Gastroesophageal sphincter (tissue), 4 donors: ENCODE measurements at places on chromosomes 1 and 21. TPM values are rescaled to one million over a fixed set of nuclear protein-coding genes. Genes with fewer than 3 reads are reported as not detected.

DNA sequence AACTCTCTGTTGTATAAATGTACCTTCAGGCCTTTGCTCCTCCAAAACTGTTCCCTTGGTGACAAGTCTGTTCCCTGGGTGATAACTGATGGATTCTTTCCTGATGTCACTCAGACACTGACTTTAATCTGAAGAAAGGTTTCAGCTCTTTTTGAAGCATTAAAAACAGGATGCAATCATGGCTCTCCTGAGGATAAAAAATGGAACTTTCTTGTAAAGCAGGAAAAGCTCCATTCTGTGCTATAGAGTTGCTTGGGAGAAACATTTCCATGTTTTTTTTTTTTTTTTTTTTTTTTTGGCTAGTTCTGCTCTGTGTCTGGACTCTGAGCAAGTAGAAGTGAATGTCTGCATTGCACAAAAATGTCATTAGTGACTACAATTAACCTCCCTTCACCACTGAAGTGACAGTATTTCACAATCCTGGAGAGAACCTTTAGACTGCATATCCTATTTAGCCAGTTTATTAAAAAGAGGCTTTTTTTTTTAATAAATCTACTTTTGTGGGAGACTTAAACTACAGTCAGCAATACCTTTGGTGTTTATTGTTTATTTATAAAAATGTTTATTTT lies 101.7 kb upstream of the PRMT6 start:
- no peaks in the 10 kb centered on the region for H3K36me3 ChIP-seq
- no peaks in the 10 kb centered on the region for H3K4me1 ChIP-seq
- no peaks in the 10 kb centered on the region for H3K27me3 ChIP-seq
- H3K27ac ChIP-seq = no peak overlapping the region

GRCh38 chr1:52551507-52552235 lies 1.2 kb downstream of the TUT4 start:
- peaks cover 10% of the 10 kb centered on the region for H3K4me1 ChIP-seq
- no peaks in the 10 kb centered on the region for H3K36me3 ChIP-seq

DNA sequence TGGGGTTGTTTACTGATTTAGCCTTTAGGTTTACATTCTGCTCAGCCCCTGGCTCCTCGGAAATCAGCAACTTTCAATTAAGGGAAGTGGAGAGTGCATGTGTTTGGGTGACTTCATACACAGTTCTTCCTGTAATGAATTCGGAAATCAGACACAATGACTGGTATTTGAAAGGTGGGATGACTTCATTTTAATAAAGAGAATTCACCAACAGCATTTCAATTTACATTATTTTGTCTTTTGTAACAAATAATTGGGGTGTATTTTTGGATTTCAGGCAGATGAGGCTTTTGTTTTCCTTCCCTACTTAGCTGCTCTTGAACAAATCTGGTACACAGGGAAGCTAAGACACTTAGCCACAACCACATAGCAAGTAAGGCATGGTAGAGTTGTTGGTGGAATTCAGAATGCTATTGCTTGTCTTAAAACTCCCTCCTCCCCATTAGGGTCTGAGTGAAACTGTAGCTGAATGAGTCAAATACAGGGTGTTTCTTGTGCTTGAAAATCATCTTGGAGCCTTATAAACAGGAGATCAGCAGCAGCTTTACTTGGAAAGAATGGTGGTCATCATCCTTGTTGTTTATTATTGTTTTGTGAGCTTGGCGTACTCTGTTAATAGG lies 917 bp downstream of the STX12 start:
- peak overlapping the region; percentile 83 for H3K27ac ChIP-seq
- peak overlapping the region; percentile 69 for H3K4me3 ChIP-seq
- H3K4me1 ChIP-seq = peaks cover 2% of the 10 kb centered on the region
- H3K27me3 ChIP-seq = no peaks in the 10 kb centered on the region
- peaks cover 23% of the 10 kb centered on the region for H3K36me3 ChIP-seq

- no peaks in the 10 kb centered on the region for H3K27me3 ChIP-seq
- H3K4me1 ChIP-seq = peaks cover 94% of the 10 kb centered on the region
- ATAC-seq = no peak
- H3K27ac ChIP-seq = peak overlapping the region; percentile 100
- H3K36me3 ChIP-seq = peaks cover 2% of the 10 kb centered on the region
Measured at GRCh38 chr1:207812778-207813511, 61.1 kb downstream of the CD46 start.

DNA sequence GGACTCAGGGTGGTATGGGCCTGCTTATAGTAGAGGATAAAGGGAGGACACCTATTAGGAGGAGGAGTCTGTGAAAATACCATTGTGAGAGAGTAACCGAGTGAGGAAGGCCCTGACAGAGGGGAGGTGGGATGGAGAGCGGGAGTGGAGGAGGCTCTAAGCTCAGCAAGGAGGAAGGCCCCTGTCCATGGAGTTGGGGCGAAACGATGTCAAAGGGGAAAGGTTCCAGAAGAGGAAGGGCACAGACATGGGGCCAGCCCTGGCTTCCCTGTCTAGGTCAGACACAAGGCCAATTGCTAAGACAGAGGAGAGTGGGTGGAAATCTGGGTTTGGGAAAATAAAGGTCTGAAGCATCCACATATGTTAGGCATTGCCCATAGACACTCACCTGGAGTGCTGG lies 44.2 kb downstream of the ELK4 start:
- H3K27me3 ChIP-seq = peaks cover 11% of the 10 kb centered on the region
- peaks cover 2% of the 10 kb centered on the region for H3K4me1 ChIP-seq
- no peak for ATAC-seq

DNA sequence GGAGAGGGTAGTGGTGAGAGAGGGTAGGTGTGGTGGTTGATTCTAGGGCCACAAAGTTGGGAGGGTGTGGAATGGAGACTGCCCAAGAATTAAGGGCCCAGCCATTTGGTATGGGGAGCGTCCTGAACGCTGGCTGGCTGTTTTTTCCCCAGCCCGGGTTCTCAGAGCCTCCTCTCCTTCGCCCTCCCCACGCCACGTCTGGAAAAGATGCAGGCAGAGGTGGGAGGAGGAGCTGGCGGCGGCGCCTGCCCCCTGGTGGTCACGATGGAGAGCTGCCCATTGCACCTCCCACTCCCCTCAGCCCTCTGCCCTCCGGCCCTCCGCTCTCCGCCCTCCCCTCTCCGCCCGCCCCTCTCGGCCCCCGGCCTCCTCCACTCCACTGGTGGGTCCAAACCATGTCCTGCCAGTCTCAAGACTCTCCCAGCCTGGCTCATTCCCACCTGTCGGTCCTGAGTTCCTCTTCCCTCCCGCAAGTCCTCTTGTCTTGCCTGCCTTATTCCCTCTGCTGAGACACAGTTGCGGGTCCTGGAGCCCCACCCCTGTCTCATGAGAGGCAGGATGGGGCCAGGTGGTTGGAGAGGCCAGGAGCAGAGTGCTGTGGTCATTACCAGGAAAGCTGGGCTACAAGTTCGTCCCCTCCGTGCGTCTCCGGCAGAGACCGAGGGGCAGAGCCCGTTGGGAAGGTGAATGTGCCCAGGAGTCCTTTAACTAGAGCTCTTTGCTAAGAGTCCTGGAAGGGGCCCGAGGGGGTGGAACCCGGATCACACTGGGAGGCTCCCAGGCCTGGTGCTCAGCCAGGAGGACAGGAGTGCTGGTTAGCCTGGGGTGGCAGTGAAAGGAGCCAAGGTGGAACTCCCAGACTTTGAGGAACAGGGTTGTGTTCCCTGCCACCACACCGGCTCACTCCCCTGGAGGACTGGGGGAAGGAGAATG lies 22.6 kb downstream of the ETNK2 start:
- H3K4me3 ChIP-seq = peak overlapping the region; percentile 18
- H3K27me3 ChIP-seq = no peaks in the 10 kb centered on the region
- H3K36me3 ChIP-seq = no peaks in the 10 kb centered on the region
- H3K4me1 ChIP-seq = peaks cover 56% of the 10 kb centered on the region
- H3K27ac ChIP-seq = peak overlapping the region; percentile 30

DNA sequence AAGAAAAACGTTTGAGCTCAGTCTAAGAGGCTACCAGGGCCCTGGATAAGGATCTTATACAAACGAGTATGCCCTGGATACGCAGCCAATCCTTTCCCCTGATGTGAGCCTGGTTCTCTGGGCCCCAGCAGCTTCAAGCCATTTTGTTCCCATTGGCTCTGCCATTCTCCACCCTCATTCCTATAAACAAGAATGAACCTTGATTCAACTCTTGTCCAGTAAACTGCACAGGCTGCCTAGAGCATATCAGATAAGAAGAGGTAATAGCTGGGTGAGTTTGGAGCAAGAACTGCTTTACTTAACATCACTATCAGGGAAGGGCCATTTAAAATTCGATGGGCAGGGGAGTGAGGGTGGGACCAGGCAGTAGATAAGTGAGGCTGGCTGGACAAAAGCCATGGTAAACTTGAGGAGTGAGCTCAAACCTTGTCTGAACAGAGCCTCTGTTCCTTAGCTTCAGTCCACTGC lies 11.3 kb downstream of the BTG2 start:
- H3K27me3 ChIP-seq = no peaks in the 10 kb centered on the region
- no peaks in the 10 kb centered on the region for H3K36me3 ChIP-seq
- ATAC-seq = peak; percentile 11
- no peak overlapping the region for H3K4me3 ChIP-seq
- peak overlapping the region; percentile 65 for H3K27ac ChIP-seq

- ATAC-seq = no peak
- H3K36me3 ChIP-seq = no peaks in the 10 kb centered on the region
- H3K4me3 ChIP-seq = no peak overlapping the region
Measured at GRCh38 chr1:80988926-80989325, 811.8 kb upstream of the ADGRL2 start.

DNA sequence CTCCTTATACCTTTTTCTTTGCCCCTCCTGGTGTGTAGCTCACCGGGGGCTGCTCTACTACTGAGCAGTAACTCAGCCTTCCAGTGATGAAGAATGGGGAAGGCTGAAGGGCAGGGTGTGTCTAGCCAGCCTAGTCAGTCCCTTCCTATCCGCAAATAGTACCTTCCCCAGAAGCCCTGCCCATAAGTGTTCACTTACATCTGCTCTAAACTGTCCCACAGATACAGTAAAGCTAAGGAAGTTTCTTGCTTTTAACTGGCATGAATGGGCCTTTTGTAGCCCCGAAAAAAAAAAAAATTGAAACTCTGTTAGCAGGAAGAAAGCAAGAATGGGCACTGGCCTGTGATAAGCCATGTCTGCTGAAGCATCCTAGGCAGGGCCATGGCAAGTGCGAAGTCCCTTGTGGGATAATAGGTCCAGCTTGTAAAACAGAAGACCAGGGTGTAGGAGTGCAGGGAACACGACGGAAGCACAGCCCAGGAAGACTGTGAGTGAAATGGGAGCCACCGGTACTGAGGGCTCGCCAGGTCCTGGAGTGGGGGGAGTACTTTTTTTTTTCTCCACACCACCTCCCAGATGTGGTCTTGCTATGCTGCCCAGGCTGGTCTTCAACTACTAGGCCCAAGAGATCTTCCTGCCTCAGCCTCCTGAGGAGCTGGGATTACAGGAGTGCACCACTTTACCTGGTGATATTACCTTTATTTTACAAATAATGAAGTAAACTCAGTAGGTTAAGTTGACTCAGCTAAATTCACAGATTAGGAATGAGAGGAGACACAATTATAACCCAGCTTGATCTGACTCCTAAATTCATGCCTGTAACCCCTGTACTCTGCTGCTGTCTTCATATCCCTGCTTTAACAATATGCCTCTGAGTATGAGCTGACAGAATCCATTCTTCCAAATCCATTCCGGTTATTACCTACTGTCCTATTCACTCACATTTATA lies 347.5 kb downstream of the SMYD3 start:
- no peak for ATAC-seq
- no peak overlapping the region for H3K4me3 ChIP-seq
- H3K27ac ChIP-seq = no peak overlapping the region
- peaks cover 4% of the 10 kb centered on the region for H3K36me3 ChIP-seq
- no peaks in the 10 kb centered on the region for H3K27me3 ChIP-seq

- ATAC-seq = no peak
- H3K36me3 ChIP-seq = no peaks in the 10 kb centered on the region
- peaks cover 70% of the 10 kb centered on the region for H3K27me3 ChIP-seq
Measured at GRCh38 chr1:214186103-214186824, 94.7 kb upstream of the SMYD2 start.

DNA sequence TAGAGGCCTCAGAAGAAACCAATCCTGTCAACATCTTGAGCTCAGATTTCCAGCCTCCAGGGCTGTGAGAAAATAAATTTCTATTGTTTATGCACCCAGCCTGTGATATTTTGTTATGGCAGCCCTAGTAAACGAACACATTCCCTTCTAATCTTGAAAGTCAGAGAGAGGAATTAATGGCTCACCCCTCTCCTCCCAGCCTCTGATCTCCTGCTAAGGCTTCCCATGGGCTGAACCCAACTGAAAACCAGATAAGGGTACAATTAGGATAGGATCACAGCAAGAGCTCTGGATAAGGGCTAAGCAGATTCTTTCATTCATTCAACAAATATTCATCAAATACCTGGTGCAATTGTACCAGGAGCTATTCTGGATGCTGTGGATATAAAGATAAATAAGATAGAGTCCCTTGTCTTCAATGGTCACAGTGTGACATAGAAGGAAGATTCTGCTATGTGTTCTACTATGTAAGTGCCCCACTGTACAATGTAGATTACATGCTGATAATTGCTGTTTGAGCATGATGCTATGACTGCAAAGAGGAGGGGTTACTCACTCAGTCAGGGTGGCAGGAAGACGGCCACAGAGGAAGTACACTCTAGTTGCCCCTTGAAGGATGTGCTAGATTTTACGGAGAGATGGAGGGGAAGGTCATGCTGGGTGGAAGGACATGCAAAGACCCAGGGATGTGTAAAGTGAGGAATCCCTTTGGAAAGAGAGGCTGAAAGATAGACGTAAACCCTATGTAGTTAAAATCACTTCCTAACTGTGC lies 203.3 kb upstream of the JUN start:
- no peaks in the 10 kb centered on the region for H3K36me3 ChIP-seq
- no peak for ATAC-seq
- H3K4me1 ChIP-seq = no peaks in the 10 kb centered on the region
- H3K27me3 ChIP-seq = no peaks in the 10 kb centered on the region

- peak overlapping the region; percentile 78 for H3K27ac ChIP-seq
- peaks cover 13% of the 10 kb centered on the region for H3K4me1 ChIP-seq
- no peaks in the 10 kb centered on the region for H3K36me3 ChIP-seq
- H3K27me3 ChIP-seq = no peaks in the 10 kb centered on the region
Measured at GRCh38 chr1:192530254-192530653, 45.3 kb upstream of the RGS1 start.

- no peaks in the 10 kb centered on the region for H3K4me1 ChIP-seq
- H3K27ac ChIP-seq = no peak overlapping the region
- no peak for ATAC-seq
- no peaks in the 10 kb centered on the region for H3K36me3 ChIP-seq
Measured at GRCh38 chr1:70778056-70778762, 269.4 kb downstream of the PTGER3 start.

GRCh38 chr21:17732306-17732705 lies 86.8 kb downstream of the C21orf91 start:
- H3K36me3 ChIP-seq = no peaks in the 10 kb centered on the region
- no peak for ATAC-seq
- H3K27ac ChIP-seq = no peak overlapping the region
- H3K27me3 ChIP-seq = no peaks in the 10 kb centered on the region
- H3K4me1 ChIP-seq = no peaks in the 10 kb centered on the region
- no peak overlapping the region for H3K4me3 ChIP-seq

GRCh38 chr1:2890221-2890850 lies 88.8 kb upstream of the TTC34 start:
- H3K4me1 ChIP-seq = no peaks in the 10 kb centered on the region
- H3K27ac ChIP-seq = no peak overlapping the region
- peaks cover 82% of the 10 kb centered on the region for H3K27me3 ChIP-seq
- H3K4me3 ChIP-seq = no peak overlapping the region
- no peak for ATAC-seq

- H3K4me3 ChIP-seq = no peak overlapping the region
- no peak overlapping the region for H3K27ac ChIP-seq
- no peak for ATAC-seq
- H3K36me3 ChIP-seq = no peaks in the 10 kb centered on the region
- H3K27me3 ChIP-seq = peaks cover 32% of the 10 kb centered on the region
- H3K4me1 ChIP-seq = peaks cover 8% of the 10 kb centered on the region
Measured at GRCh38 chr1:212512816-212513559, 80.3 kb downstream of the NENF start.

- H3K27ac ChIP-seq = no peak overlapping the region
- H3K4me3 ChIP-seq = no peak overlapping the region
- H3K27me3 ChIP-seq = no peaks in the 10 kb centered on the region
Measured at GRCh38 chr21:36207577-36208320, 51.1 kb downstream of the DOP1B start.

SHE gene
- 12.8 TPM for total RNA-seq

SEC16B gene
- total RNA-seq = 1.8 TPM

PPIAL4G gene
- total RNA-seq = not detected
